ENCODE measurements at places on chromosomes 7 and 10. TPM values are rescaled to one million over a fixed set of nuclear protein-coding genes. Genes with fewer than 3 reads are reported as not detected.

Gene TBXAS1
- total RNA-seq: 11.0 TPM

Gene DLX6
- not detected for total RNA-seq

Gene CCL24
- not detected for total RNA-seq

Gene DGKB
- total RNA-seq: not detected

Gene SPDYE9
- not detected for total RNA-seq

Gene PNLIPRP2
- total RNA-seq: not detected

Gene SPOCK2
- total RNA-seq: 0.52 TPM

Gene AKR1D1
- total RNA-seq: not detected

Gene PTPN20
- total RNA-seq: 4.9 TPM

Gene SPDYE16
- not detected for total RNA-seq

Gene CYP2C19
- not detected for total RNA-seq

Gene AGMO
- total RNA-seq: 1.3 TPM

Gene TRPV5
- total RNA-seq: not detected

Gene PLAU
- total RNA-seq: 163 TPM

Gene NANOS1
- total RNA-seq: 2.8 TPM

Measured in A549 treated with DMSO at 1 μM for 4 hours (cell line).